A673 (cell line): ENCODE measurements at places on chromosomes 1 and 21. TPM values are rescaled to one million over a fixed set of nuclear protein-coding genes. Genes with fewer than 3 reads are reported as not detected.
A peak's percentile ranks its signal among the peaks of the same experiment; 100 is the strongest.

- no peak for DNase-seq
Observed at GRCh38 chr1:115170961-115171392, 81.7 kb upstream of the TSPAN2 start.

DNA sequence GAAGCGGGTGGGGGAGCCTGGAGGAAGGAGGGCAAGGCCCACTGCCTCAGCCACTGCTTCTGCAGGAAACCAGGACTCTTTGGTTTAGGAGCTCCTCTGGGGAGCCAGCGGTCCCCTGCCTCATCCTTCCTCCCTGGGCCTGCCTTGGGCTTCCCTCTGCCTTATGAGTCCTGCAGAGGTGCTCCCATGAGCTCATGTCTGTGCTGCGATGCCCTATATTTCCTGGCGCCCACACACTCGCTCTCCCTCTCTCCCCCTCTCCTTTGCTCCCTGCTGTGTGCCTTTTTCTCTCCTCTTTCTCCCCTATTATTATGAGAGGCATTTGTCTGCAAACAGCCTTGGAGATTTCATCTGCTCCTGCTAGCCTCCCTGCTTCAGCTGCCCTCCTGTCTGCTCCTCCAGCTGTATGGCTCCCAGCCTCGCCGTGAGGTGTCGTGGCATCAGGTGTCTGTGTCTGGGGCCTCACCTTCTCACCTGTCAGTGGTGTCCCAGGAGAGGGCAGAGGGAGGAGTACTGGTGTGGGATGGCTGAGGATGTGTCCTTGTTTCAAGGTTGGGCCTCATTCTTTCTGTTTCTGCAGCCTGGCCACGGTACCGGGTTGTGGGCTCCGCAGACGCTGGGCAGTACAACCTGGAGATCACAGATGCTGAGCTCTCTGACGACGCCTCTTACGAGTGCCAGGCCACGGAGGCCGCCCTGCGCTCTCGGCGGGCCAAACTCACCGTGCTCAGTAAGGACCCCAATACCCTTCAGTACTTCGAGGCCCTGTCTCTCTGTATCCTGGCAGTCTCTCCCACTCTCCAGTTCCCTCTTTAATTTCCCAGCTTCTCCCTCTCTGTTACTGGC is 84.2 kb downstream of the KIRREL1 start:
- peak; percentile 66 for DNase-seq

Gene SLC44A3
- total RNA-seq: not detected in 2 replicates

DNA sequence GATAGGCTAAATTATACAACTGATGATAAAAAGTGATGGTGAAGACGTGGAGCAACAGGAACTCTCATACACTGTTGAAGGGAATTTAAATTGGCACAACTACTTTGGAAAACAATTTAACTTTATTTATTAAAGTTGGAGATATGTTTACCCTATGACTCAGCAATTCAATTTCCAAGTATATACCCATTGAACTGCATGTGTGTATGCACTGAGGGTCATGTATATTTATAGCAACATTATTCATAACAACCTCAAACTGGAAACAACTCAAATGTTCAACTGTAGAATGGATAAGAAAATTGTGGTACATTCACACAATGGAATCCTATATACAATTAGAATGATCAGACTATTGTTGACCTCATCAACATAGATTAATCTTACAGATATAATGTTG is 16.5 kb upstream of the BCAS2 start:
- no peak for DNase-seq

- no peak for DNase-seq
Observed at GRCh38 chr1:234368320-234369032, 4.8 kb upstream of the COA6 start.

Gene ADORA1
- total RNA-seq: 0.74 and 1.2 TPM in 2 replicates

DNA sequence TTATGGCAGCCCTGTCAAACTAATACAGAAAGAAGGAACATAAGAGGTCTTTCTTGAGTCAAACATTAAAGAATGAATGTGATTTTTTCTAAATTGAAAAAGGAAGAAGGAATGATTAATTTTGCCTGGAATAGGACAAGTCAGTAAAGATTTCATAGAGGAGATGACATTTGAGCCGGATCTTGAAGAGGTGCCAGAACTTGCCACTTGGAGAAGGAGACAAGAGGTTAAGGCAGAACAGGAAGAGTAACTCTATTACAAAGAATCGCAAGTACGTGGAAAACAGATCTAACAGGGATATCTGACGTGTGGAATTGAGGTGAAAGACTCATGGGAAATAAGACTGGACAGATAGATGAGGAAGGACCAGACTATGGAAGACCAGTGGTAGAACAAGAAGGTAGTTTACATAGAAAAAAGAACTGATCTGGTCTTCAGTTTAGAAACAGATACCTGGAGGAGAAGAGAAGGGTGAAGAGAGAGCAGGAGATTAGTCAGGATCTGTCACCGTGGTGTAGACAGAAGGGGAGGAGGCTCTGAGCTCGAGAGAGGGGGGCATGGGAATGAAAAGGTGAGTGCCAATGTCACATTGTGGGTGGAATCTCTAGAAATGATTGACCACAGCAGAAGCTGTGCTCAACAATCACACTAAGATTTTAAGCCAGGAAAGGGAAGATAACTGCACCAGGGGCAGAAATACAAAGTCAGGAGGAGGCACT is 32.5 kb downstream of the RHOU start:
- DNase-seq: no peak

Gene FAM151A
- not detected in 2 replicates for total RNA-seq

- DNase-seq: no peak
Observed at GRCh38 chr1:196136396-196136795, 471.8 kb downstream of the KCNT2 start.

DNA sequence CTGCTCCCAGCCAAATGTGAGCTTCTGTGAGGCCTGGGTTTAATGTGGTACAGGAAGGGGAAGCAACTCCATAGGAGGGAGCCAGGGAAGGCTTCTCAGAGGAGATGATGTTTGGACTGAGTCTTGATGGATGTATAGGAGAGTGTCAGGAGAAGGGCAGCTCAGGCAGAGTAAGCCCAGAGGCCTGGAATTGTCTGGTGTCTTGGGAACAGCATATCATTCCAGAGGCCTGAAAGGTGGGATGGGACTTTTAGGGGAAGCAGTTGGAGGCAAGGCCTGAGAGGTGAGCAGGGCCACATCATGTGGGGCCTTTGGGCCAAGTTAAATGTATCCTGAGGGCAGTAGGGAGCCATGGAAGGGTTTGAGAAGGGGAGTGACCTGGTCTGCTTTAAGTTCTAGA is 148.6 kb upstream of the WNT4 start:
- DNase-seq: no peak

- DNase-seq: peak; percentile 72
Observed at GRCh38 chr21:21688889-21689288, 690.7 kb downstream of the NCAM2 start.

DNA sequence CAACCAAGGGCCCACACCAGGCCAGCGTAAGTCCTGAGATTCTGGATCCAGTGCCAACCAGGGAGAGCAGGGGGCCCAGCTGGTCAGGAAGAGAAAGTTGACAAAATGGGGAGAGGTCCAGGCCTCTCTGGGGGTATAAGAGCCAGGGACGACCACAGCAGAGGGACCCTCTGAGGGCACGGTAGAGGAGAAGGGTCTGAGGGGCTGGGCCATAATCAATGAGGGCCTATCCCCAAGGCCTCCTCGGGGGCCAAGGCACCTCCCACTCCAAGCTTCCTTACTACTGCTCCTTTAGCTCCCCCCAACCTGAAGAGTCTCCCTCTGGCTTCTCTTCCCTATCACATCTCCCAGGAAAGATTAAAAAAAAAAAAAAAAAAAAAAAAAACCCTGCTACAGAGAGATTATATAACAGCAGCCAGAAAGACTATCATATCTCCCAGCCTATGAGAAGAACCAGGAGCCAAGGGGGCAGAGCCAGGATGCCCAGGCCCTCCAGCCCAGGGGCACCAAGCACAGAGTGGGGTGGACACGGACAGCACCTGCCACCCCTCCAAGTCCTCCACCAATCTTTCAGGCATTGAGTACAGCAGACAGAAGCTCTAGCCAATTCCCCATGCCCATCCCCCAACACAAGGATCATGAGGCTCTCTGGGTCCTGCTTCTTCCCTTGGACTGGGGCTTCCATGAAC is 2.7 kb downstream of the MEF2D start:
- no peak for DNase-seq

Gene GJA9
- total RNA-seq: not detected in 2 replicates

DNA sequence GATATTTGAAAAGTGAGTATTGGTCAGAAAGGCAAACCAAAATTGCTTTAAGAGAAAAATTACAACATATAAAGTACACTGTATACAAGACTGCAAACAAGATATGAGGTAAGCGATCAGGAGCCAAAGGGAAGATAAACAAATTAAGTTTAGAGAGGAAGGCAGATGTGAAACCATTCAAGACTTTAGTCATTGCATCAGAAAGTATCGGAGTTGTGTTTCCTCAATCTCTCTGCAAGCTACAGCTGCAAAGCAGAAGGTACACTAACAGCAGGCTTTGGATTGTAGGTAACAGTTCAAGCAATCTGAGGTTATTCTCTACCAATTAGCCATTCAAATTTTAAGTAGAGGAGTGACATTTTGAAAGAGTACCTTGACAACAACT is 21.3 kb upstream of the TLCD4 start:
- no peak for DNase-seq

DNA sequence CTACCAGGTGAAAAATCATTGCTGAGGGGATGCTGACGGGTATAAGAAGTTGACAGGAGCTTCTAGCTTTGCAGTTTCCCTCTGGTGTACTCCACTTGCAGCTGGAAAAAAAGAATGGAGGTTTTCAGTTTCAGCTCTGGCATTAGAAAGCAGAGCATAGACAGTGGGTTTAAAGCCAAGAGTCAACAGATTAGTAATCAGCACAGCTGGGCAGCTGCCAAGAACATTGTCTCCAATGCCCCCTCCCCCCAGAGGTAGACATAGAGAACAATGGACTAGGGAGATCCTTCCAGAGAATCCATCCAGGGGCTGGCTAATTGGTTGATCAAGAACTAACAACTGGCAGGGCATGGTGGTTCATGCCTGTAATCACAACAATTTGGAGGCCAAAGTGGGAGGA is 10.1 kb upstream of the ZBTB8B start:
- no peak for DNase-seq

DNA sequence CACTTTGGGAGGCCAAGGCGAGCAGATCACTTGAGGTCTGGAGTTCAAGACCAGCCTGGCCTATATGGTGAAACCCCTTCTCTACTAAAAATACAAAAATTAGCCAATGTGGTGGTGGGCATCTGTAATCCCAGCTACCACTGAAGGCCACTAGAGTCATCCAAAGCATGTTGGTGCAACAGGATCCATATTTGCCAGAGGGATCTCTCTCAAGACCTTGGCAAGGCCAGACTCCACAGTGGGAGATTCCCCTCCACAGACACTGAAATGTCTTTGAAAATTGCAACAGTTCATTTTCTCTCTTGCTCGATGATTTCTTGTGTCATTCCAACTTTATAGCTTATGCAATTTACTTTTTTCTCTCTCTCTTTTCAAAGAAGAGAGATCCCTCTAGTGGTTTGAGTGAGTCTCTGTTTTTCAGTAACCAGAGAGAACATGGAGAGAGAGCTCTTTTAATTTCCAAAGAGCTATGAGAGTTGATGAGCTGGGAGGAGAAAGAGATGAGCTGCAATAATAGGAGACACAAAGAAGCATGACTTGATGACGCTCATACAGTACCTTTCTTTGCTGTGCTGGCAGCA is 176.8 kb upstream of the USP25 start:
- DNase-seq: peak; percentile 22

Gene KCNE2
- total RNA-seq: 0.31 and 0.39 TPM in 2 replicates

Gene SOAT1
- 49.9 and 53.0 TPM in 2 replicates for total RNA-seq

DNA sequence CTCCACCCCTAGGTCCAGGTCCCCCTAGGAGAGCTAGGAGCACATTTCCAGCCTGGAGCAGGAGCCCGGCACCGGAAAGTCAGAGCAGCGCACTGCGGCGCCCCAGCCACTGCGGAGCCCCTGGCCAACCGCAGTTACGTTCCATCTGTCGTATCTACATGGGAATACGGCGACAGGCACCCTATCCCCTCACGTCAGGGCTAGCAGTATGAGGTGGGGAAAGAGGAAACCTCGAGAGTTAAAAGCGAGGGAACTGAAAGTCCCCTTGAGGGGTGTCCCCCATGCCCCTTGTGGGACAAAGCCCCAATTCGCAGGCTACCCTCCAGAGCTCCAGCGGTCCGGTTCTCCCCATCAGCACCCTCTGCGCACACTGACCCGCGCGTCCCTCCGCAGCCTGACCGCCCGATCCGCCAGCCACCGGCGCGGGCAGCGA is 995 bp downstream of the COLGALT2 start:
- DNase-seq: peak; percentile 83

DNA sequence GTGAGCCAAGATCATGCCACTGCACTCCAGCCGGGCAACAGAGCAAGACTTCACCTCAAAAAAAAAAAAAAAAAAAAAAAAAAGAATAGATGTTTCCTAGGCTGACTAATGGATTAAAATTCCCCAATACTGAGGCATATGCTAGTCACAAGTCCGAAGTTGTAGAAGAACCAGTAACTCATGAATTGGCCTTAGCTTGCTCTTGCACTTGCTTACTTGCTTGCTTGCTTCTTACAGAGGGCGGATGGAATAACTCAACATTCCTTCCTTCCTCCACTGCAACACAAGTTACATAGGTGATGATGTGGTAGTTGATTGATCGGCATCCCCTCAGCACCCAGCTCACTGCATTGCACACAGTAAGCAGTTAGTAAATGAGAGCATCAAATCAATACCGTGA is 2.8 kb upstream of the TARS2 start:
- DNase-seq: no peak

- no peak for DNase-seq
Observed at GRCh38 chr1:57620605-57621004, 196.7 kb upstream of the DAB1 start.

DNA sequence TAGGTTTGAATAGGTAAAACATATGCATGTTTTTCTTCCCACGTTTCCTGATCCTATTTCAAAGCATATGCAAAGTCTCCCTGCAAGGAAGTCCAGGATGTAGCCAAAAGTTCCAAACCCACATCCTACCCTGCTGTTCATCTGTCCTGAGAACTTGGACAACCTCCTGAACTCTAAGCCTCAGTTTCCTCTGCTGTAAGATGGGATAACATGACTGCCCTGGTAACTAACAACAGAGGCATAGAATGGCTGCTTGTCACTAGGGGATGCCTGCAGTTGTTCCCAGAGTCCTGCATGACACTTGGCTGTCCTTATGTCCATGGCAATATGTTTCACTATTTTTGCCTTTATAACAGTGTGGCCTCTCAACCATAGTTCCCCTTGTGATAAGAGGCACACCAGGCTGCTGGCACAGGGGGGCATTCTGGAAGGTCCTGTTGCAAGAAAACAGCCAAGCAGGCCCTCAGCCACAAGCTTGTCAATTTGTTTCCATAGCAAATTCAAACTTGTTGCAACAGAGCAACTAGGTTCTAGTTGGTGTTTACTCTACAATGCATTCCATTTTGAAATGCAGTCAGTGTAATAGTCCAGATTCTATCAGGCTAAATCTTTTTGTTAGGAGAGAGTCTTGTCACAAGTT is 1.5 kb upstream of the HDGF start:
- DNase-seq: no peak

DNA sequence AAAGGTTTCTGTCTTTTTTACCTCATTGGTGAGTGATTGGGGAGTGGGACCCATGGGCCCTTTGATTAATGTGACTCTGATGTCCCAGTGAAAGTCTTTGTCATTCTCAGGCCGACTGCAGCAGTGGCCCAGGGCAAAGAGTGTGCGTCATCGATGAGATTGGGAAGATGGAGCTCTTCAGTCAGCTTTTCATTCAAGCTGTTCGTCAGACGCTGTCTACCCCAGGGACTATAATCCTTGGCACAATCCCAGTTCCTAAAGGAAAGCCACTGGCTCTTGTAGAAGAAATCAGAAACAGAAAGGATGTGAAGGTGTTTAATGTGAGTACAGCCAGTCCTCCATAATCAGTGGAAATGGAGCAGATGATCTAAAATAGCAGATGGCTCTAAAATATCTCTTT is 19.4 kb downstream of the NTPCR start:
- DNase-seq: no peak
